ENCODE measurements at places on chromosomes 5 and 9. TPM values are rescaled to one million over a fixed set of nuclear protein-coding genes. Genes with fewer than 3 reads are reported as not detected.
A peak's percentile ranks its signal among the peaks of the same experiment; 100 is the strongest.

DNA sequence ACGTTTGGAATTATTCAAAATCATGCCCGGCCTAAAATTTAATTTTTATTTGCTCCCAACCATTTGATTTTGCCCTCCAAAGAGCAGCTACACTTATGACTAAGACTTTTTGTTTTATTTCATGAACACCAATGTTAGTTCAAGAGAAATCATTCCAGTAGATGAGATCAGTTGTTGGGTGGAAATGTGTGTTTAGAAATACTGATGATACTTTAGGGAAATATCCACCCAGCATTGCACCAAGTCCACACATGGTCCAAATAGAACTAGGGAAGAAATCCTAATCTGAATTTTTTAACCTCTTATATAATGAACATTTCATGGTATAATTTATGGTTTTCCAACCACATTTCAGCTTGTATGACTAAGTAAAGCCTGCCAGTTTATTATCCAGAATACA is 28.3 kb upstream of the GOLPH3 start:
- DNase-seq, result no peak

DNA sequence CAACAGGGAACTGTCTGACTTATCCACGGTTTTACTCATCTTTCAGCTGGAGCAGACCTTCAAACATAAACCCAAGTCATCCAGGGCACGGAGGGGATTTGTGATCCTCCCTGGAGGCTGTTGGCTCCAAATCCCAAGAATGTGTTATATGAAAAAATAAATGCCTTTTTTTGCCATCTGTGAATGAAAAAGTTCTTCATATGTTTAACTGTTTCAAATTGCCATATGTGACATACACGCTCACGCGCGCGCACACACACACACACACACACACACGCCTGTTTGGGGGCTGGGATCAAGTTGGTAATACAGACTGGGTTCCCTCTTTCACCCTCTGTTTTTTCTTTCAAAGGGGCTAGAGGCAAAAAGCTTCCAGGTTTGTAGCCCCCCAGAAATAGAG is 164.4 kb upstream of the EFNA5 start:
- DNase-seq, result no peak

DNA sequence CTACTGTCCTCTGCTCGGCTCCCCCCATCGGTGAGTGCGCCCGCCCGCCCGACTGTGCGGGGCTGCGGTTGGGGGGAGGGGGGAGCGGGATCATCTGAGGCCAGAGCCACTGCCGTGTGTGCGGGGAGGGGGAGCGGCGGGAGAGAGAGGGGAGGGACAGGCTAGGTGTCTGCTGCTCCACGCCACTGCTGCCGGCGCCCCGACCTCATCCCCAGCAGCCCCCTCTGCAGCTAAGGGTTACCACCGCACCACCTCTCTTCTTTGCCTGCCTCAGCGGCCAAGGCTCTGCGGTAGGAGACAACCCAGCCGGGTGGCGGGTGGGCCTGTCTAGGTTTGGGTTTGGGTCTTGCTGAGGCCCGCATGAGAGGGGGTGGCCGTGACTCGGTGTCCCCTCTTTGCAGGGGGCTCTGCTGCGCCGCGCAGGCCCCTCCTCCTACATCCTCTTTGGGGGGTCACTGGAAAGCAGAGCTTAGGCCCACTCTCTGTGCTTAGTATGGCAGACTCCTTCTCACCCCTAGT is 670 bp upstream of the PURA start:
- DNase-seq, result peak; percentile 22

DNA sequence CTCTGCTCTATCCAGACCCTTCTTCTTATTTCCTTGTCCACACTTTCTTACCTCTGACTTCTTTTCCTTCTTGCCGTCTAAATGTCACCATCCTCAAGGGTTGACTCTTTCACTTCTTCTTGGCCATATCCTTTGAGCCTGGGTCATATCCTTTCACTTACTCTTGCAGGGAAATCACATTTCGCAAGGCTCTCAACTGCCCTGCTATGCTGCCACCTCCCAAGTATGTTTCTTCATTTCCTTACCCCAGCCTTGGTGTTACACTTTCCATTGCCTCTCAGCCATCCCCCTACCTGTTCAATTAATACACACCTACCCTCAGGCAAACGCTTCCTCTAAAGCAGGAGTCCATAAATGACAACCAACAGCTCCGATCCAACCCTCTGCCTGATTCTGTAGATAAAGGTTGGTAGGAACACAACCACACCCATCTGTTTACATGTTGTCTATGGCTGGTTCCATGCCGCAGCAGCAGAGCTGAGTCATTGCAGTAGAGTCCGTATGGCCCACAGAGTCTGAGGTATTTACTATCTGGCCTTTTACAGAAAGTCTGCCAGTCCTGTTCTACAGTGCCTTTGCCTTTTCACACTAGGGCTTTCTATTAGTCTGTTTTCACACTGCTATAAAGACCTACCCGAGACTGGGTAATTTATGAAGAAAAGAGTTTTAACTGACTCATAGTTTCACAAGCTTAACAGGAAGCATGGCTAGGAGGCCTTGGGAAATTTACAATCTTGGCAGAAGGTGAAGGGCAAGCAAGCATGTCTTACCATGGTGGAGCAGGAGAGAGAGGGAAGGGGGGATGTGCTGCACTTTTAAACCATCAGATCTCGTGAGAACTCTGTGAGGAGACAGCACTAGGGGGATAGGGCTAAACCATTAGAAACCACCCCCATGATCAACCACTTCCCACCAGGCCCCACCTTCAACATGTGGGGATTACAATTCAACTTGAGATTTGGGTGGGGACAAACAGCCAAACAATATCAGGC is 97.9 kb downstream of the SV2C start:
- no peak for DNase-seq

DNA sequence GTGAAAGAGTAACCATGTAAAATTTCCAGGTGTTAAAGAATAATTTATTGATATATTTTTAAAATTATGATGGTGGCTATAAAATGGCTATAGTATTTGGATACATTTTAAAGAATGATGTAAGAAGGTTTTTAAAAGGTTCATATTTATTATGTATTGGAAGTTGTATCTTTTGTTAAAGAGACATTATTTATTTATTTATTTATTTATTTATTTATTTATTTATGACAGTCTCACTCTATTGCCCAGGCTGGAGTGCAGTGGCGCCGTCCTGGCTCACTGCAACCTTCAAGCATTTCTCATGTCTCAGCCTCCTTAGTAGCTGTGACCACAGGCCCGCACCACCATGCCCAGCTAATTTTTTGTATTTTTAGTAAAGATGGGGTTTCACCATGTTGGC is 89.5 kb upstream of the LHFPL2 start:
- no peak for DNase-seq

The PCDHGB1 gene
- 4.8 TPM for total RNA-seq

All from thyroid gland (tissue), 4 donors.